Mucosa of gallbladder (tissue), 1 donor: ENCODE measurements at places on chromosomes 5 and 9.

DNA sequence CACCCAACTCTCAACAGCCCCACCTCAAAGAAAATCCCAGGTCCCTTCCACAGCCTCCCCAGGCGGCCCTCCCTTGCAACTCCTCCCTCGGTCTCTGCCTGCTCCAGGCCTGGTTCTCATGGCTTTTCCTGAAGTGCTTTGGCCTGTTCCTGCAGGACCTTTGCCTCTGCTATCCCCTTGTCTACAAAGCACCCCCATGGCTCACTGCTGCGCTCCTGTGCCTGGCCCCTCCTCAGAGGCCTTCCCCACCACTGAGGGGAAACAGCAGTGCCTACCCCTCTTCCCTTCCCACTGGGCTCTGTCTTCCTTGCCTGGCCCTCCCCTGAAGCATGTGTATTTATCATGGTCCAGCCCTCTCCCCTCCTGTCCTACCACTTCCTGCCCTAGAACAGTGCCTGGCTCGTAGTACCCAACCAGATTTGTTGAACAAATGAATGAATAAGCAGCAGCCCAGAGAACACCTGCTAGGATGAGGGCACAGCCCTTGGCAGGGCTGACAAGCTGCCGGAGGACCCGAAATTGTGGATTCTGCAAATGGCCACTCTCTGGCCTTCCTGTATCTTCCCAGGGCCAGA lies 68.6 kb upstream of the LRRTM2 start:
- DNase-seq = no peak

DNA sequence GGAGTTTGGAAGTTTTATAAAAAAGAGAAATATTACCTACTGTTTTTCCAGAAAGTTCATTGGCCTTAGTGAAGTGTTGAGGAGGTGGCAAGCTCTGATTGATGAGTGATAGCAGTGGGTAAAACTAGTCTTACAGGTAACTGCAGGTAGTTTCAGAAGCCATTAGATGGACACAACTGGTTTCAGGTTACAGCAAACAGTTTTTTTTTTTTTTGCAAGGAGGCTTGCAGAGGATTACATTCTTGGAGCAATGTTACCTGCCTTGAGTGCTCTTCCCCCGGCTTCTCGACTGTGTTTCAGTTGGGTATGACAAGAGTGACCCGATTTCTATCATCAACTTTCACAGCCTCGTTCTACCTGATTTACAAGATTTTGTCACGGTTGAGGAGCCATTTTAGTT lies 333.4 kb downstream of the YTHDC2 start:
- DNase-seq = no peak

- DNase-seq = no peak
Measured at GRCh38 chr5:58490402-58491050, 709 bp upstream of the GAPT start.

DNA sequence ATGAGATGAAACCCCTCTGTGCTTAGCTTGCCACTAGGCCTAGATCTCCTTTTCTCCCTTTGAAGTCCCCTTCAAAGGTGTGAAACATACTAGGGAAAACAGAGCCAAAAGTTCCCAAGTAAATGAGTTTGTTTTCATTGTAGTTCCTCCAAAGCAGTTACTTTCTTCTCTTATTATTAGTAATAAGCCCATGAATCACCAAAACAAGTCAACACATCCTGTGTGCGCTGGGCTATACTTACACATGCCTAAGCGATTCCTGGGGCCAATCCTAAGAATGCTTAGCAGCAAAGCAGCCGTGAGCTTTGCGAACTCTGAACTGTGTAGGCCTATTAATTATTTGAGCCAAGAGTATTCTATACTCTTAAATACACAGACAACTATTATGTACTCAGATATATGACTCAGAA lies 7.6 kb downstream of the ENC1 start:
- DNase-seq = no peak

- no peak for DNase-seq
Measured at GRCh38 chr5:152274224-152274623, 130.9 kb downstream of the NMUR2 start.

DNA sequence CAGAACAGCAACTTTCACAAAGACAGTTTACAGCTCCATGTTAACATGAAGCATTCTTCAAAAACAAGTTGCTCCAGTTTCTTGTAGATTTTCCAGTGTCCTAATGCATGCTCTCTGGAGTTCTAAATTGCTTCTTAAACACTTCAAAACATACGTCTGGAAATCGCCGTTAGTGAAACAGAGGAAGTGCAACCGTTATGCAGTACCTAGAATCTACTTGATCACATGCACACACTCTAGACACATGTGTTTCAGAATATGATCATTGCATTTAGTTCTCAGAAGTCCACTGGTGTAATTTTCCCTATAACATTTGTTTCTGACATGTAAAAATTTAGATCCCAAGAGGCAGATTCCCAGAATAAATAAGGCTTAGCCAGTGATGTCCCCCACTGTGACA lies 41.1 kb upstream of the RUFY1 start:
- DNase-seq = no peak

DNA sequence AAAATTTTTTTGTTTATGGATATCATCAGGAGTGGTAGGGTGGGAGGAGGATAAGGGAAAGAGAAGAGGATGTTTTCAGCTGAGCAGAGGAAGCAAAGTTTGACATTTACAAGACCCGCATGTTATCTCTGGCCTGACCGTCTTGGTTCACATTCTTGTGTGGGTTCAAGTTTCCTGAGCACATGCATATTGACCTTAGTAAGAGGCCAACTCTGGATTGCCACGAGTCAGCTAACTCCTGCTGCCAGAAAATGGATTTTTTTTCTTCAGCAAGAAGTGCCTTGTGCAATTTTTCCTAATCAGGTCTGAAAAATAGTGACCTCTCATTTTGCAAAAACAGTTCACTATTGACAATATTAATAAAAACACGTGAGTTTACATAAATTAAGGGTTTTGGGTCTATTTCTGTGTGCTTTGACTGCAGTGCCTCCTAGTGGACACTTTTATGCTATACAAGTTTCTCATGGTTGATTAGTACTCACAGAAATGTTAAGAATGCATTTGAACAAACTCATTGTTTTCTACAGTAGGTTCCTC lies 27.1 kb upstream of the BASP1 start:
- DNase-seq = peak; percentile 27

GRCh38 chr9:70535546-70536323 lies 121.3 kb upstream of the KLF9 start:
- DNase-seq = no peak

- no peak for DNase-seq
Measured at GRCh38 chr9:127768698-127769097, 9.8 kb downstream of the SH2D3C start.

GRCh38 chr9:121222524-121223171 lies 21.0 kb upstream of the RAB14 start:
- no peak for DNase-seq

- no peak for DNase-seq
Measured at GRCh38 chr5:34604119-34604675, 51.9 kb upstream of the RAI14 start.

DNA sequence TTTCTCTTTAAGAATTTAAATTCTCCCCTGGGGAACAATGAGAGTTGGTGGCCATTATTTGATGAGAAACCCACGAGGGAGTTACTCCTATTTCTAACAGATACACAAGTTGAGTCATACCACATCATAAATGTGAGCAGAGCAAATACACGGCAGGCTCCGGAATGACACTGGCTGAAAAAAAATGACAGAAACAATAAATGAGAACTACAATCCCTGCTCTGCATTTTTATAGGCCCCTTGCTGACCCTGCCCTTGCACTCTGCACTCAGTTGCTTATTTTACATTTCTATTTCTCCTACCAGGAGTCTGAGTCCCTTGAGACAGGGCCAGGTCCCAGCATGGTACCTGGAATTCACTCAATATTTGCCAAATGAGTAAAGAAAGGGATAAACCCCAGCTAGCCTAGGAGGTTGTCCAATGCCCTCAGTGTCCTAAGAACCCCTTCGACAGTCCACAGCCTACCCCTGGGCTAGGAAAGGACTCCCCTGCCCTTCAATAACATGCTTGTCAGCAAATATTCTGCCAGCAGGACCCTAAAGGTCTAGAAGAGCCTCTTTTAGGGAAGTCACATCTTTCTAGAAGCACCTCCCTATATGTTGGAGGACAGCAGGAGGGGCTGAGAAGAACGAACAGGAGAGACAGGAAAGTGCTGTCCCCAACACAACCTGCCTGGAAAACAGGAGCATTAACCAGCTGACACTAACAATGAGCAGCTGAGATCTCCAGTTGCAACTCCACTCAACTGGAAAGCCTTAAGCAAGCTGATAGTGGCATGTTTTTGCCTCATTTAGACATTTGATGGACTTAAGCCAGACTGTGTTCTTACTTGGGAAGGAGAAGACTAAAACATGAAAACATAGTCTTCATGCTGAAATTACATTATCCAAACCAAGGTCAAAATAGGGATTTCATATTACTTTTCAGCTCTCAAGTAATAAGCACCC lies 191.2 kb downstream of the ACTL7B start:
- no peak for DNase-seq

GRCh38 chr5:82142217-82142841 lies 135.8 kb downstream of the RPS23 start:
- no peak for DNase-seq

DNA sequence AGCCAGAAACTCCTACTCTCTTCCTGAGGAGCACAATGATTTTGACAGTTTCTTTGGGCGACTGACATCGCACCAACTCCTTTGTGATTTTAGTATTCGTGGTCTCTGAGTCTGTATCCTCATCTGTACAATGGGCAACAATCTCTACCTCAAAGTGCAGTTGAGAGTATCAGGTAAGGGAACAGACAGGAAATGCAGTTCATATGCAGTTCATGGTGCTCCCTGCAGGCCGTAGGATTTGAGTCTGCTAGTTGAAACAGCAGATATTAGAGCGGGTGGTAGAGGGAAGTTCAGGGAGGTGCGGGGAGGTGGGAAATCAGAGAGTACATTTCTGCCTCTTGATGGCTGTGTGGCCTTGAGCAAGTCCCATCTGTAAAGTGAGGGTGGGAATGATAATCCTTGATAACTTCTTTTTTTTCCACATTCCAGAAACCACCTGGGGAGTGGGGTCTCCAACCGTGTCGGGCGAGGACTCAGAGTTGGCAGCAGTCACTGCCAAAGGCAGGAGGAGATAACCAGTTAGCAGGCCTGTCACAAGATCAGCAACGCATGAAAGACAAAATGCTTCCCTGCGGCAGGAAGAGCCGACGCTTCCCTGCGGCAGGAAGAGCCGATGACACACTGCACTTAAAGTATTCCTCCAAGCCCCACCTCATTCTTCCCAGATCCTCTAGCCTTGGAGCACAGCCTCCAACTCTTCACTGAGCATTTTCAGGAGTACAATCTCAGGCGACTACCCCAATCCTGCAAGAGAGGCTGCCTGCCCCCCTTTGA lies 6.0 kb upstream of the NEK6 start:
- no peak for DNase-seq

DNA sequence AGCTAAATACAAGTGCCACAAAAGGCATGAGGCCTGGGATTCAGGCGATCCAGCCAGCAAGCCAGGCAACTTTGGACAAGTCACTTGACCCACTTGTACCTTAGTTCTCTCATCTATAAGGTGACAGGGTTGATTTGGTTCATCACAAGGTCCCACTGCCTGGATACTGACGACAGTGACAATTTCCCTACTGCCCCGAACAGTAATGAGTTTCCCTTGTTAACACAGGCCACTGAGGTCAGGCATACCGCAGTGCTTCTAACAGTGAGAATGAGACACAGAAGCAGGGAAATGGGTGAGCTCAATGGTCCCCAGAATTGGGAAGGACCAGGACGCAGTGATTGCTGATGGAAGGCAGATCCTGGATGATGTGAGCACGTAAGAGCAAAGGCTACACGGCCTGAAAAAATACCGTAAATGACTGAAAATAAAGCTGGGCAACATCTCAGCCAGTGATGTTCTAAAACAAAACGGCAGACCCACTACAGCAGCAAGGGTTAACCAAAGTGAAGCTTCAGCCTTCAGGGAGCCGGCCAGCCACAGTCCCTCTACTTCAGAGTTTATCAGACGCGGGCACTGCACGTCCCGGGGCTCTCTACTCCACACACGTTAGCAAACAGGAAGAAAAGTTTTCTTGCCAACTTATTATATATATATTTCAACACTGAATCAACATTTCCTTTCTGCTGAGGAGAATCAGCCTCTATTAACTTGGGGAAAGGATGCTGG lies 846 bp downstream of the MGAT1 start:
- no peak for DNase-seq

- no peak for DNase-seq
Measured at GRCh38 chr9:33143241-33143661, 23.9 kb downstream of the B4GALT1 start.

DNA sequence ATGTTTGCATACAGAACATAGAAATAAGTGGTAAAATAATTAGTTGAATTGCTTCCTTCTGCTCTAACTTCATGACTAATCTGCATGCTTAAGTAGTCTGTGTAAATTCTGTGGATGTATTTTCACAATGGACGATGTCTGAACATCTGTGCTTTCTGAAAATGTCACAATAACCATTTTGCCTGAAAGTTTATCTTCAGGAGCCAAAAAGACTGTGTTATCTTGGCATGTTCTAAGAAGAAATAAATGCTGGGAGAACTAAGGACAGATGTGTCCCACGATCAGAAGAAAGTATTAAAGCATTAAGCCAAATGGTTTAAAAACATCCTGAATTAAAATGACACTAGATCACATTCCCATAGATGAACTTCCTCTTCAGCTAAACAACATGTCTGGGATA lies 397.6 kb downstream of the SPOCK1 start:
- no peak for DNase-seq
